ENCODE measurements at places on chromosomes 16 and 17.

DNA sequence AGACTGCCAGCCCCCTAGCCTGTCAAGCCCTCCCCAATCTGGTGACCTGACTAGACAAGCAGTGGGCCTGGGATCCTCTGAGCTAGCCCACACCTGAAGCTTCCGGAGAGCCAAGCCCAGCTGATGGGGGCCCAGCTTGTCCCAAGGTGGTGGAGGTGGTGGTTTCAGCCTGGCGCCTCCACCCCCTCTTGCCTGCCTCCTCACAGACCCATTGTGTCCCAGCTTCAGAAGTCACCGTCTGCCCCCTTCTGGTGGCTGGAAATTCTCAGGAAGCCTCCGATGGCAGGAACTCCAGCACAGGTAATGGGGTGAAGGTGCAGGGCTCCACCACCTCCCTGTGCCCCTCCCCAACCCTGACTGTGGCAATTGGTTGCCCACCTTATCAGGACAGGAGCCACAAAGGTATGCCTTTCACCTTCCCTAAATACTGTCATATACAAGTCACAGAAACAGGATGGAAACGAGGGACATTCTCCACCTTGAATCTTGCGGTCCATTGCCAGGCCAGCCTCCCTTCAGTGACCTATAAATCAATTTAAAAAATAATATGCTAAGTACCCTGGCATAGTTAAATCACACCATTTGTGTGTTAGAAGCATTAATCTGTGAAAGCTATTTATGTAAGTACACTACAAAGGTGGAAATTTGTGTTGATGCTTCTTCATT, 66.0 kb upstream of the ZNF423 start:
- peak; percentile 55 for DNase-seq

DNA sequence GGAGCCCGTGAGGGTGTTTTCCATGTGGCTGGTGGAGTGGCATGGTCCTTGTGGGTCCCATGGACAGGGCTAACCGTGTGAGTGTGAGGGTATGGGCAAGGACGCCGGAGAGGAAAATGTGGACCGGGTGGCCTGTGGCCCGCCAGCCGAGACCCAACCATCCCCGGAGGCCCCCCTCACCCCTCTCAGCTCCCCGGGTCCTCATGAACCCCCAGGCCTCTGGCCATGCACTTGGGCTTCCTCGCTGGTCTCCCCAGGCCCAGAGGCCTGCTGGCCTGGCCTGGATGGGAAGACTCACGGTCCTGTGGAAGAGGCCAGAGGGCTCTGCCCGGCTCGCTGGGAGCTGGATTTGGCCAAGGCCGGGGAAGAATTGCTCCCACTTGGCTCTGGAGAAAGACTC, 13.1 kb downstream of the RAP1GAP2 start:
- DNase-seq: no peak

GRCh38 chr17:4747847-4748246, 8.1 kb upstream of the CXCL16 start:
- peak; percentile 60 for DNase-seq

DNA sequence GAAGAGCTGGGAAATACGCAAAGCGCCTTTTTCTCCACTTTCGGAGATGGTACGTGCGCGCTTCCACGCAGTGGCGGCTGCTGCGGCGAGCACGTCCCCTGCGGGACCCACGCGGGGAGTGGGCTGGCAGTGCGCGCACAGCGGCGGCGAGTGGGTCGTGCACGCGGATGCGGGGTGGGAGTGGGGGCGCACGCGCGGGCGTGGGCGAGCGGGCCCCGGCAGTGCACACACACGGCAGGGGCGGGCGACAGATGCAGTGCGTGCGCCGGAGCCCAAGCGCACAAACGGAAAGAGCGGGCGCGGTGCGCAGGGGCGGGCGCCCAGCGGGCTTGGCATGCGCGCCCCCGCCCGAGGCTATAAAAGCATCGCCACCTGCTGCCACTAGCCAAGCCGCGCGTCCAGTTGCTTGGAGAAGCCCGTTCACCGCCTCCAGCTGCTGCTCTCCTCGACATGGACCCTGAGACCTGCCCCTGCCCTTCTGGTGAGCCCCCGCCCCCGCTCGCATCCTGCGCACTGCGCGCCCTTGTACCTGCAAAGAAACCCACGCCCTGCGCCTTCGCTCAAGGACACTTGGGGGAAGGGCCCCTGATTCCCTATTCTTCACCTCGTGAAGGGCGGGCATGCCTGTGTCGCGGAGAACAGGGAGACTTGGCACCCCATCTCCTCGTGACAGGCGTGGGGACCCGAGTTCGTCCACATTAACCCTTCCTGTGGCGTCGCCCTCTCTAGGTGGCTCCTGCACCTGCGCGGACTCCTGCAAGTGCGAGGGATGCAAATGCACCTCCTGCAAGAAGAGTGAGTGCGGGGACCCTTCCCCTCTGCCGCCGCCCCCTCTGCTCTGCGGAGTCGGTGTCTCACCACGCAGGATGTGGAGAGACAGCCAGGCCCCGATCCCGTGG, at the start of gene MT3:
Gene MT3 (plus strand): TSS at position 388 of the 899 bp plus-strand sequence. CDS start 63 bp downstream, at position 451.
- DNase-seq: peak; percentile 22

DNA sequence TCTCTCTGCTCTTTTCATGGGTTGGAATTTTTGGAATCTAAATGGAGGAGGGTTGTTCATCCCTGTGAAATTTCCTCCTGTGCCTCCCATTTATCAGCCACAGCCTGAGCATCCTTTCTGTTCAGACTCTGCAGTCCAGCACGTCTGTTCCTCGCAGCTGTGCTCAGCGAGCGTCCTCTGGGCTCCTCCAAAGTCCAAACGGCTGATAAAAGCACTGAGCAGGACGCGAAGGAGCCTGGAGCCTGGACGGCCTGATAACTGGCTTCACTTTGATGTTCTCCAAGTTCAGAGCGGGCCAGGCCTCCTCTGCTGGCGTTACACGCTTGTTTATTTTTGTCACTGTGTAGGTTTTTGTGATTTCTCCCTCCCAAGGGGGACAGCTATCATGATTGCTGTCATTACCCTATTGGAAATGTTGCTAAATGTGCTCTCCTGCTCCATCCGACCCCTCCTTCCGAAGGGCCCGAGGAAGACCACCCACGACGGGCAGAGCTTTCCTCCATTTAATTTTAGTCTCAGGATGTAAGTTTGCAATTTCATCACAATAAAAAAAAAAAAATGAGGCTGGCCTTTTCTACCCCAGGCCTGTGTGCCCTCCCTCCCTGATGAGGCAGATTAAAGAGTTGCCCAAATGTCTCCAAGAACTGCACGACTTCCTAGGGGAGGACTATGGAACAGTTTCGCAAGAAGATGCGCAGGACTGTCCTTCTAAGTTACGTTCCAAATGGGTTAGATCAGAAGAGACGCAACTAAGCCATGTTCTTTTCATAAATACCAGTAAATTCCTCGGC, 290.5 kb upstream of the FOXF1 start:
- no peak for DNase-seq
